ENCODE measurements at places on chromosomes 2 and 18.

DNA sequence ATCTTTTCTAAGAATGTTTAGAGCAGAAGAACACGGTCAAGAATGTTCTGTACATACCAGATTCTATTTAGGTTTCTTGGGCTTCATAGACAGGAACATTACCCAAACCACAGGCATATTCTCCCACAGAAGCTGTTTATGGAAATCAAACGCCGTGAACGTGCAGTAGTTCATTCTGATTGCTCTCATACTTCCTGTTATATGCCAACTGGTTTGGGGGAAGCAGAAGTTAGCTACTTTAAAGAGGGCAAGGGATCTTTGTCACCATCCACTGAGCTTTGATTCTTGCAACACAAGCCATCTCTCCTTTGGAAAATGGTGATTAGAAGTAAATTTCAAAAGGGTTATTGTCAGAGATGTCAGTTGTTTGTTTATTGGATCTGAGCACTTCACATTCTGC lies 182.2 kb upstream of the NRP2 start:
- DNase-seq, result no peak

- no peak for DNase-seq
These were observed 22.2 kb upstream of the NT5C1B start for GRCh38 chr2:18611604-18612003.

DNA sequence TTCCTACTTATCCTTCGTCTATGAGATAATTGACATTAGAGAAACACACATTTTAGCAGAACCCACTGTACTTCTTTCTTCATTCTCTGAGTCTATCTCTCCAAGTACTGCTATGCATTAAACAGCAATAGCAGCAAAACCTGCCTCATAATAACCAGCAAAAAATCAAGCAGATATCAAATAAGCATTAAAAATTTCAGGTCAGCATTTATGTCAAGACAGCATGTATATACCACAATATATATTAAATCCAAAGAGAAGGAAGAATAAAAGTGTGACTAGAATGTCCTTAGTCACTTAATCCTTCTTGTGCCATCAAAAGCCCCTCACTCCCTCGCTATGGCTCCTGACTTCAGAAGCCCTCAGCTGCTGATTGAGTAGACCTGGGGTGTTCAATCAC lies 131.3 kb downstream of the MGAT5 start:
- no peak for DNase-seq

DNA sequence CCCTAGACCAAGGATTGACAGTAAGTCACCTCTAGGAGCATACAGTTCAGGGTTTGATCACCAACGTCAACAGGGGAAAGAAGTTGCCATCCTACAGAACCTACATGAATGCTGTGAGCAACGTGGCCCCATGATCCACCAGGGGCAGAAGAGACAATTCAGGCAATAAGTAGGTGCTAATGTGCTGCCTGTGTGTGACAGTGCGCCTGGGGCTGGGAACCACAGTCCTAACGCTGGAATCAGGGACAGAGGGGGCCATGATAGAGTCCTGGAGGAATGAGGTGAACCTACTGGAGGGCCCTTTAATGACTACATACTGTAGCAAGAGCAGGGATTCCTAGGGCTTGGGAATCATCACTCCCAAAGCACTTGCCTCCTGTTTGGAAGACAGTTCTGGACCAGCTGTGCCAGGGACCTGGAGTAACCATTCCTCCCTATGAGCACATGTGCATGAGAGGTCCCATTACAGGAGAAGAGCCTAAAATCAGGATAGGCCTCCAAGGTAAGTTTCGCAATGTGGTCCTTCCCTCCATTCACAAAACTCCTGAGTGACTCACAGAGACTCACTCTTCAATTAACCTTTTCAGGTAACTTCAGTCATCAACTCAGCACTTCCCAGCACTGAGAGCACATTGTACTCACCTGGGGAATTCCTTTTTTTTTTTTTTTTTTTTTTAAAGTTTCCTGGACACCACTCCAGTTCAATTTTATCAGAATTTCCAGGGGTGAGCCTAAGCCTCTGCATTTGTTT lies 214.0 kb downstream of the TMEM163 start:
- no peak for DNase-seq

DNA sequence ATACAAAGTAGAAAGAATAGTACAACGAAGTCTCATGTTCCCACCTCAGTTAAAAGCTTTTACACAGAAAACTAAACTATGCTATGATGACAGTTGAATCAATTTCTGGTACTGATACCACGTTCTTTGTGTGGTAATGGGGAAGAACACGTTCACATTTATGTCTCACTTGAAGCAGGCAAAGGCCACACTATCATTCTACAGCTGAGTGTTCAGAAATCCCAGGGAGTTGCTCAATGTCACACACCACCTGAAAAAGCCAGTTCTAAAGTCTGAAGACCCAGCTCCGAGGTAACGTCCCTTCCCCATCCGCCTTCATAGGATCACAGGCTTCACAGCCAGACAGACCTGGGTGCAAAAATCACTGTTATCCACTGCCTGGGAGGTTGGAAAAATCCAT lies 8.9 kb downstream of the RNF149 start:
- DNase-seq, result no peak

DNA sequence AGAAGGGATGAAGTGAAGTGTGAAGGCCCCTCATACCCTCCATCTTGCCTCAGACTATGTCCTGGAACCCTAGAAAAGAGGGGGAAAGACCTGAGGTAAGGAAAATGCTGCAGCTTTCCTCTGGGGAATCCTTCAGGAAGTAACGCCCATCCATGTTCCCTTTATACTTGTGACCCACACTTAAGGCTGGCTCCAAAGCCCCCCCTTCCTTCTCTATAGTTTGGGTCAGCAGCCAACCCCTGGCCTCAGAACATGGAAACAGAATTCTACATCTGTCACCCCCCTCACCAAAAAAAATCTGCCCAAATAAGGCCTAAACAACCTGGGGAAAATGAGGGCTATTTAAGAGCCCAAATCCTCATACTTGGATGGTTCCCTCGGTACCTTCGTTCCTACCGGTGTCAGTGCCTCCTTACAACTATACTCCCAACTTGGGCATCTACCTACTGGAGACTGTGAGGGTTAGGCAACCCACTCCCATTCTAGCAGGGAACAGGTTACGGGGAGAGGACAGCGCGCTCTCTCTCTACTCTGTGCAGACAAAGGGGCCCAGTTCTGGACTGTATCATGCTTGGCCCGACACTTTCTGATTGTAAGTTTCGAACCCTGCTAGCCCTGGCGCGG lies 689 bp downstream of the OST4 start:
- no peak for DNase-seq

DNA sequence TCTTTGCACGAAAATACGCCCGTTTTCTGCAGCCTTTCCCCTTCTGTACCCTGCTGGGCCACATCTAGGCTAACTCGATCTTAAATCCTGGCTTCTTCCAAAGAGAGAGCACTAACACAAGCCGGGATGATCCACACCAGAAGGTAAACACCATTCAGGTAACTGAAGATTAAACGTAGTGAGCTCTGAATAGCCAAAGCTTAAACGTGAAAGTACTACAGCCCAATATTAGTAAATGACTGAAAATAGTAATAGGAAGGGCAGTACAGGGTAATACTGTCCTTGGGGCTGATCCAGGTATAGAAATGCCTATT lies 422 bp upstream of the MRPL53 start:
- no peak for DNase-seq

- no peak for DNase-seq
These were observed 59.2 kb downstream of the SRBD1 start for GRCh38 chr2:45551862-45552261.

- DNase-seq, result no peak
These were observed 104.4 kb upstream of the SALL3 start for GRCh38 chr18:78875016-78875777.

DNA sequence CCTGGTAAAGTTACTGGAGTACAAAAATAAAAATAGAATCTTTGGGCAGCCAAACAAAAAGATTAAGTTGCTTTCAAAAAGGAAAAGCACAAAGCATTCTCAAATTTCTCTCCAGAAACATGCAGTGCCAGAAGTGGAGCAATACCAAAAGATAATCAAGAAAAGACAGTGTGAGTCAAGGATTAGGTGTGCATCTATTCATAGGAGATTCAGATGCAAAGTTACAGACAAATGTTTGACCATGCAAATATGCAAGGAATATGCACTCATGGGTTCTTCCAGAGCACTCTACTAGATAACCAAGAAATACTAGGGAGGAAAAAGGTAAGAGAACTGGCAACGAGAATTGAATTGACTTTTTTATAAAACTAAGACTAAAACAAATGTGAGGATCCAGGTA lies 51.8 kb upstream of the CDH20 start:
- DNase-seq, result no peak

GRCh38 chr2:46559261-46559660 lies 79.9 kb downstream of the TMEM247 start:
- no peak for DNase-seq

- DNase-seq, result no peak
These were observed 115.0 kb upstream of the LGALSL start for GRCh38 chr2:64338910-64339500.

DNA sequence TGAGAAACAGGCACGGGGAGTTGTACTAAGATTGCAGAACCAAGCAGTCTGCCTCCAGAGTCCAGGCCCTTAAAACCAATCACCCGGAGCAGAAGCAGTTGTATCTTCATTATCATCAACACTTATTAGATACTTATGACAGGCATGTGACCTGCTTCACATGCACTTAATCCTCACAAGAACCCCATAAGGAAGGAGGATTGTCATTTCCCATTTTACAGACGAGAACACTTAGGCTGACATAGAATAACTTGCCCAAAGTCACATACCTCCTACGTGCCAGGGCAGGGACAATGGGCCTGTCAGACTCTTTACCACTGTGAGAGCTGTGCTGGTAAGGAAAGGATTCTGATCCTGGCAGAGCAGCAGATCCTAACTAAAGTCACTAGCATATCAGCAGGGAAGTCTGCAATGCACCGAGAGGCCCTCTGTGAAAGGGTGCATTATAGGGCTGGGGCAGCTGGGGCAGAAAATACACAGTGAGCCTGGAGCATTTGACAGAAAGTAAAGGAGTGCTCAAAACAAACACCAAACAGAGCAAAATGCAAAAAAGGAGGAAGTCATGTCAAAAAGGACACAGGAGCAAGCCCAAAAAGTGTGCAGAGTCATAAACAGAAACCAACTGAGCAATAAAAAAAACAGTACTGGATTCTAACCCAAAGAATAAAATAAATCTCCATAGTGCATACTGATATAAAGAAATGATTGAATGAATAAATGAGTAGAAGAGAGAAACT lies 55.9 kb upstream of the SP3 start:
- no peak for DNase-seq

GRCh38 chr2:55775828-55776227 lies 82.2 kb upstream of the PNPT1 start:
- no peak for DNase-seq

DNA sequence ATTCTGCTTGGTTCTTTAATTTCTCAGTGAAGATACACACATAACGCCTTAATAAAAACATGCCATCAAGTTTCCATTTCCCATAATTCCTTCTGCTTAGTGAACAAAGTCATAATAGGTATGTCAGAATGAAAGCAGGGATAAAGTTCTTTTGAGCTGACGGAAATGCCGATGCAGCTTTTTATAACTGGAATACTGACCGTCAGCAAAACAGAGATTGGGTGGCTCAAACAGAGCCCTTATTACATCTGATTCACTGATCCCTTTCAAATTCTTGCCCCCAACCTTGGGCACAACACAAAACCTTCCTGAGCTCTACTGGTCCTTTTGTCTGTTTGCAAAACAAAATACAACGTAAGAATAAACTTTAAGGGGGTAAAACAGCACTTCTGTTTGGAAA lies 140.4 kb downstream of the CDH2 start:
- no peak for DNase-seq

- DNase-seq, result peak; percentile 77
These were observed 67.7 kb downstream of the SEPTIN10 start for GRCh38 chr2:109545828-109546713.

- DNase-seq, result no peak
These were observed 146.8 kb downstream of the SEPTIN10 start for GRCh38 chr2:109466674-109467575.

Data from muscle of back (tissue), 13 donors.